Bronchus fibroblast of lung (primary cell): ENCODE measurements at places on chromosomes 5 and 9. TPM values are rescaled to one million over a fixed set of nuclear protein-coding genes. Genes with fewer than 3 reads are reported as not detected.

CNTFR gene
- total RNA-seq: not detected in 2 replicates

PCDHA1 gene
- not detected in 2 replicates for total RNA-seq

GADD45G gene
- total RNA-seq: 0.15 and 0.17 TPM in 2 replicates

GABRA1 gene
- total RNA-seq: not detected in 2 replicates

IFNA13 gene
- total RNA-seq: not detected in 2 replicates

CHSY3 gene
- 1.8 and 2.4 TPM in 2 replicates for total RNA-seq

FOXD4 gene
- 0.34 TPM in 1 of 2 replicates, not detected in the other for total RNA-seq
